Sigmoid colon (tissue), 7 donors: ENCODE measurements at places on chromosomes 4 and X.

DNA sequence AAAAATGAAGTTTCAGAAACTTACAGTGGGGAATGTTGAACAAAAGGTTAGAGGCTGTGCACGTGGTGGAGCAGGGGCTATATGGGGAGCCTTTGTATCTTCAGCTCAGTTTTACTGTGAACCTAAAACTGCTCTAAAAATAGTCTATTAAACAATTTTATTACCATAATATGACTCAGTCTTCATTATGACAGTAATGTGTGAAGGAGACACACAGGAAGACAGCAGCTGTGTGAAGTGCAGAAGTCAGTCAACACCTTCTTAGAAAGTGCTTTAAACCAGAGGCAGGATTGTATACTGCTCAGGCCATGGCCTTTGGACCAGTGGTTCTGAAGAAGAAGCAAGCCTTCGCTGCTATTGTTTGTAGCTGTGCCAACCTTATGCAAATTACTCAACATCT, 89.7 kb downstream of the ARHGAP10 start:
- no peak for DNase-seq

GRCh38 chrX:10107483-10107882, 49.3 kb upstream of the CLCN4 start:
- no peak for DNase-seq

DNA sequence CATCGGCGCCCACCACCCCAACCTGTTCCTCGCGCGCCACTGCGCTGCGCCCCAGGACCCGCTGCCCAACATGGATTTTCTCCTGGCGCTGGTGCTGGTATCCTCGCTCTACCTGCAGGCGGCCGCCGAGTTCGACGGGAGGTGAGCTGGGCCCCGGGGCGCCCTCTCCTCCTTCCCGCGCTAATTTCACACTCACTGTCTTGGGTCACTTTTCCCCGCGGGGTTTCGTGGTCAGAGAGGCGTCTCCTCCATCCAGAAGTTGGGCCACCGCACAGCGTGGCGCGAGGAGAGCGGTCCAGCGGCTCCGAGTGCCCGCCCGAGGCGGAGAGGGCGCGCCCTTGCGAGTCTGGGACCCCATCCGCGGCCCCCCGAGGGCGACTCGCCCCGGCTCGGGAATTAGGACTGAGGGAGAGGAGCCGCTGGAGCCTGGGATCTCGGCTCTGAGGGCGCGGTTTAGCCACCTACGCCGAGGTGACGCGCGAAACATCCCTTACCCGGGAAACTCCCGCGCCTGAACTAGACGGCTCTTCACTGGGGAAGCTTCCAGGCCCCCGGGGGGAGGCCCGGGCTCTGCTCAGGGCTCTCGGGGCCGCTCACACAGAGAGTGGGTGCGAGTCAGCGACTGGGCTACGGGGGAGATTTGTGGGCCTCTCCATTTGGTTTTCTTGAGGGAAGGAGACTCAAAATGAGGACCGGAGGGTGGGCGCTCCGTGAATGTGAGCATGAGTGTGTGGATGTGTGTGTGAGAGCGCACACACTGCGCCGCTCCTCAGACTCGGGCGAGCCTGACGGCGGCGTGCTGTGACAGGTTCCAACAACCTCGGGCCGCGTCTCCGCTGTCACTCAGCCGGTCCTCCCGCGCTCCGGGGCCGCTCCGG, 551 bp downstream of the NPNT start:
- no peak for DNase-seq

DNA sequence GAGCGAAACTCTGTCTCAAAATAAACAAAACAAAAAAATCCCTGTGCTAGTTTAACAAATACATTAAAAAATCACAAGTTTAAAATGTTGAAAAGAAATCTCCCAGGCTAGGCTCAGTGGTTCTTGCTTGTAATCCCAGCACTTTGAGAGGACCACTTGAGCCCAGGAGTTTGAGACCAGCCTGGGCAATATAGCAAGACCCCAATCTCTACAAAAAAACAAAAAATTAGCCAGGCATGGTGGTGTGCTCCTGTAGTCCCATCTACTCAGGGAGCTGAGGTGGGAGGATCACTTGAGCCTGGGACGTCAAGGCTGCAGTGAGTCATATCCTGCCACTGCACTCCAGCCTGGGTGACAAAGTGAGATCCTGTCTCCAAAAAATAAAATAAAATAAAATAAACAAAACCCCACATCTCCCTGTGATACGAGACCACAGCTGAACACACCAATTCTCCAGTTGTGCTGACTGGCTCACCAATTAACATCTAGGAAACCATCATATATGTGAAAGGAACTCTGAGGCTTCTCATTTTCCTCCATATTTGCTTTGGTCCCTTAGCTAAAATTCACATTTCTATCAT, 7.3 kb downstream of the RPS4X start:
- no peak for DNase-seq

GRCh38 chrX:118129681-118130080, 13.1 kb upstream of the KLHL13 start:
- DNase-seq = no peak
